ENCODE measurements at places on chromosomes 11 and 22.

- peak; percentile 9 for DNase-seq
Observed at GRCh38 chr11:64608046-64608445, 17.0 kb downstream of the SLC22A12 start.

- DNase-seq = no peak
Observed at GRCh38 chr11:126136507-126136906, 73.8 kb upstream of the CDON start.

DNA sequence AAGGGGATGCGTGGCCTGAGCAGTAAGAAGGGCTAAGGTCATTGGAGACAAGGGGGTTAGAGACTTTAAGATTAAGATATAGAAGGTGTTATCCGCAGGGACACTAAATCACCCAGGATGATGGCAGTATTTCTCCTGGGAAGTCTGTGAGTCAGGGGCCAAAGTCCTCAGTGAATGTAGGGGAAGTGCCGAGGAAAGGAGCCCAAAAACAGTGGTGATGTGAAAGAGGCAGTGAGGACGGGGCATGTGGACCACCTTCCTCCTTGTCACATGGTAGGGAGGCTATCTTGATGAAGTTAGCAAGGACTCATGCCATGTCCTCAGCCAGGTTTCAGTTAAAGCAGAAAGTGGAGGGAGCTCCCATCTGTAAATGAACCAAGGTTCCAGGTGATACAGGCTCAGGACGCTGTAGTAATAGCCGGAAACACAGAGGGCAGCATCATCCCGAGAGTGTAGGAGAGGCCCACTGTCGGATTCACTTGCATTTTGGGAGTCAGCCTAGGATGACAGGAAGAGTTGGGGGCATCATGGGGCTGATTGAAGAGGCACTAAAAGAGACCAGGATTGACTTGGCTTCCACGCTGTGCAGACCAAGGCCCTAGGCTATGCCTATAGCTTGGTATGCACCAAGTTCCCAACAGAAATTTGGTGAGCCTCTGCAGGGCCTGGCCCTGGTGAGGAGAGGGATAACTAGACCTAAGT, 33.5 kb downstream of the WEE1 start:
- DNase-seq = no peak

GRCh38 chr22:30754971-30755758, 60.5 kb downstream of the OSBP2 start:
- DNase-seq = peak; percentile 77

- no peak for DNase-seq
Observed at GRCh38 chr11:75350743-75351540, 519 bp downstream of the ARRB1 start.

- DNase-seq = no peak
Observed at GRCh38 chr11:73233692-73234470, 15.8 kb downstream of the P2RY2 start.

DNA sequence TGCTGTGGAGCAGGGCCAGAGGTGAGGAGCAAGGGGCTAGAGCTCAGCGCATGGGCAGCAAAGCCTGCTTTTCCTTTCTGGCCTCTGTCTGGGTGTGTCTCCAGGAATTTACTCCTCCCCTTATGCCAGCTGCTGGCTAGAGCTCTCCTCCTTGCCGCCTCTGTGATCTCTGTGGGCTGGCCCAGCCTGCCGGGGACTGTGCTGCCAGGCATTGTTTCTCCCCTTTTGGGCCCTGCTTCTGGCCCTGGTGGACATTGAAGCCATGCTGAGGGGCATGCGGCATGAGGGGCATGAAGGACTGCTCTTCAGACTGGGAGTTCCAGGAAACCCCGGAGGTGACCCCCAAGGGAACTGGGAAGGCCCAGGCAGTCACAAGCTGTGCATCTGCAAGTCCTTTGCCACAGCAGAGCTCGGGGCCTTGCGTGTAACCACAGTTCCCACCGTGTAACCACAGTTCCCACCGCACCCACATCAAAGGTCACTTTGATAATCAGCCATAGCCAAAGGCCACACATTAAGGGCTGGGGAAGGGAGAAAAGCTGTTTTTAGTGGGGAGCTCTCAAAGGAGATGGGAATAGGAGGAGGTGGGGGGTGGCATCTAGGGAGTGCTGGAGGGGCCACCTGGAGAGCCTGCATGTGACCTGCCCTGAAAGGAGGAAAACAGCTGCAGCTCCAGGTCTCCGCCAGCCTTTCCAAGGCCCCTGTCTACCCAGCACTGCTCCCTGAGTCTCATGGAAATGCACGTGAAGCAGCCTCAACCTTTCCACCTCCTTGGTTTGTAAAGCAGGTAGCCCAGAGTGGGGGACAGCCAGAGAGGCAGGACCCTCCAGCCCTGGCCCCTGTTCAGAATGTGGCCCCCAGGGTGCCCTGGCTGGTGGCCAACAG, 62.3 kb downstream of the PPFIBP2 start:
- DNase-seq = peak; percentile 28

- no peak for DNase-seq
Observed at GRCh38 chr11:97683733-97684132, 1293.9 kb downstream of the JRKL start.

GRCh38 chr11:87878373-87878825, 296.8 kb downstream of the RAB38 start:
- peak; percentile 5 for DNase-seq

GRCh38 chr11:22668005-22668796, 1.8 kb downstream of the GAS2 start:
- DNase-seq = no peak

DNA sequence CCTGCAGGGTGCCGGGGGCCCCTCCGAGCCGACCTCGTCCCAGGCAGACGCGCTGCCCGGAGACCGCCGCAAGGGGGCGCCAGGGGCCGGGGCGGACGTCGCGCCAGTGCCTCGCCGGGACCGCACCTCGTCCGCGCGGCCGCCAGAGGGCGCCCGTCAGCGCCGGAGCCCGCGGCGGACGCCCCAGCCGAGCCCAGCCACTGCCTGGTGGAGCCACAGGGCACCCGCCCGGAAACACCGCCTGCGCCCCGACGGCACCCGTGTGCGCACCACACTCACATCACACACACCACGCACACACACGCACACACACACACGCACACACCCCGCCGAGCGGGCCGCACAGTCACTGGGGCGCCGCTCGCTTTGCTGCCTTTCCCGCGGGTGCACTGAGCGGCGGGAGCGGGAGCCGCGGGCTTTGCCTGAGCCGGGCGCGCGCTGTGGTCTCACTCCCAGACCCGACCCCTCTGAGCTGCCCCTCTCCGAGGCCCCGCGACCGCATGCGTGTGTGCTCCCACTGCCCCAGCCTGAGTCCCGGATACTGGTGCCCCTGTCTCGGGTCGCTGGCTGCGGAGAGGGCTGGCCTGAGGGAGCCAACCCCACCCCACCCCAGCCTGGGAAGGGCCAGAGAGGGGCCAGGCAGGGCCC, 449.3 kb downstream of the OPCML start:
- DNase-seq = peak; percentile 75

DNA sequence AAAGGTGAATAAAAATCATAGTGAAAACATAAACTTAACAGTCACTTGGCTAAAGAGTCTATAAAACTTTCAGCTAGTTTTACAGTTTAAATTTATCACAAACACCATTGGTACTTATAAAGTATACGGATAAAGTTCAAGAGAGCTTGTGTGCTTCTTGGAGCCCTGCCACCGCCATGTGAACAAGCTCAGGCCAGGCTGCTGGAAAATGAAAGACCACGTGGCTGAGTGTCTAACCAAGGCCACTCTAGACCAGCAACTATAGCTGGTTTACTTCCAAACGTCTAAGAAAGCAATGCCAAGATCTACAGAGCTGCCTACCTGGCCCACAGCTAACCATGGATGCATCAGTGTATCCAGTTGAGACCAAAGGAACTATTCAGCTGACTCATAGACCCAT, 66.3 kb upstream of the API5 start:
- DNase-seq = no peak

- DNase-seq = no peak
Observed at GRCh38 chr11:77056814-77057402, 9.9 kb upstream of the CAPN5 start.

DNA sequence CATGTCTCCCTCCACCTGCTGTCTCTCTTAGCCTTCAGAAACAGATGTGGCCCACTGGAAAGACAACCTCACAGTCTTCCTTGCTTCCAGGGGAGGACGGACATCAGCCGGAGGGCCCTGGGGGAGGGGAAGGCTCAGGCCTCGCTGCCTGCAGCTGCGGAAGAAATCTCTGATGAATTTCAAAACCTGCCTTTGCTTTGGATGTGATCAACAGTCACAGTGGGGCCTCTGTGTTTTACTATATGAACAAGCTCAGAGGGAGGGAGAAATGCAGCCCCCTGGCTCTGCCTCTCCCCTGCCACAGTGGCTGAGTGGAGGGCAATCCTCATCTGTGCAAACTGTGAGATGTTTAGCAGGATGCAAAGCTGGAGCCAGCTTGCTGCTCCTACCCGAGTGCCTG, 282.8 kb downstream of the NTM start:
- no peak for DNase-seq
